ELR (cell line): ENCODE measurements at places on chromosomes 2 and 18.

DNA sequence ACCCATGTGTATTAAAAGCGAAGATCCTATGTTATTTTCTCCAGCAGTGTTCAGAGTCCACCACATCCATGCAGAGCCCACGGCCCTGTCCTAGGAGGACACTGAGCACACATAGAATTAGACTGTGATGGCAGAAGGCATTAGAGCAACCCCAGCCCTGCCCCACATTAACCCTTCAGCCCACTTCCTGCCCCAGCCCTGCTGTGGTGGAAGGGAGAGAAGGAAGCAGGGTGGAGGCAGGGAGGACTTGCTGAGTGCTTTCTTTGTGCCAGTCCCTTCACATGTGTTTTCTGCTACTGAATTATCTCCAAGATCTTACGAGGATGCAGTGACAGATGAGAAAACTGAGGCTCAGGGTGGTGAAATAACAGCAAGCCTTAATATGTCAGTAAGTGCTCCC, 339.0 kb downstream of the SMAD2 start:
- no peak for DNase-seq

GRCh38 chr2:162092008-162092390, 18.0 kb upstream of the DPP4 start:
- DNase-seq, result no peak

GRCh38 chr2:170679607-170680079, 35.5 kb upstream of the SP5 start:
- DNase-seq, result peak; percentile 6

- DNase-seq, result no peak
Measured at GRCh38 chr2:42868874-42869273, 76.5 kb upstream of the HAAO start.

DNA sequence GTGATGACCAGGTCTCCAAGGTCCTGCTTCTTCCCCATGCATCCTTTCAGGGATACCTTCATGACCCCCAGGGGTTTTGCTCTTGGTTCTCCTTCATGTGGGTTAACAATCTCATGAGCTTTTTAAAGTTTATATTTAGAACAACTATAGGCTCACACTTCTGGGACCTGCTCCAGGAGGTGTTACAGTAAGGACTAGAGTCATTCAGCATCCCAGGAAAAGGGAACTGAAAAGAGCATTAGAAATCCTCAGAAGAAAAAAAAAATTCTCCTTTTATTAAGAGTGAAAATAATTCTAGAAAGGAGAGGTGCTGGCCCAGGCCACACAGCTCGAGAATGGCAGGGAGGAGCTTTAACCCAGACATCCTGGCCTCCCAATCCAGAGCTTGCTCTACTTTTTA, 66.5 kb downstream of the SETBP1 start:
- DNase-seq, result no peak

GRCh38 chr2:200274116-200275075, 32.1 kb upstream of the SPATS2L start:
- DNase-seq, result no peak

DNA sequence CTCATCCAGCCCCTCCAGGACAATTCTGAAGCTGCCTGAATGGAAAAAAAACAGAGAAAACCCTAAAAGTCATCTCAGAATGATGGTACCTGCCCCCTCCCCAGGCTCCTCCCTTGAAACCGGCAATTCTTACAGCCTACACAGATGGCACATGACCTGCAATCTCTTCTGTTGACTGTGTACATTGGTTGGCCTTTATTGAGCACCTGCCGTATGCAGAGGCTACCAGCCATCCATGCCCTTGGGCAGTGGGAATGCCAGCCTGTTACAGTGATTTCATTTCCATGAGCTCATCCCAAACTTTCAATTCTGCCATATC, 57.1 kb downstream of the EMX1 start:
- DNase-seq, result no peak

GRCh38 chr18:44393406-44393805, 287.3 kb upstream of the SETBP1 start:
- DNase-seq, result no peak

GRCh38 chr2:45797451-45798230, 146.2 kb downstream of the PRKCE start:
- no peak for DNase-seq

GRCh38 chr18:12087471-12088025, 6.1 kb upstream of the ANKRD62 start:
- no peak for DNase-seq

DNA sequence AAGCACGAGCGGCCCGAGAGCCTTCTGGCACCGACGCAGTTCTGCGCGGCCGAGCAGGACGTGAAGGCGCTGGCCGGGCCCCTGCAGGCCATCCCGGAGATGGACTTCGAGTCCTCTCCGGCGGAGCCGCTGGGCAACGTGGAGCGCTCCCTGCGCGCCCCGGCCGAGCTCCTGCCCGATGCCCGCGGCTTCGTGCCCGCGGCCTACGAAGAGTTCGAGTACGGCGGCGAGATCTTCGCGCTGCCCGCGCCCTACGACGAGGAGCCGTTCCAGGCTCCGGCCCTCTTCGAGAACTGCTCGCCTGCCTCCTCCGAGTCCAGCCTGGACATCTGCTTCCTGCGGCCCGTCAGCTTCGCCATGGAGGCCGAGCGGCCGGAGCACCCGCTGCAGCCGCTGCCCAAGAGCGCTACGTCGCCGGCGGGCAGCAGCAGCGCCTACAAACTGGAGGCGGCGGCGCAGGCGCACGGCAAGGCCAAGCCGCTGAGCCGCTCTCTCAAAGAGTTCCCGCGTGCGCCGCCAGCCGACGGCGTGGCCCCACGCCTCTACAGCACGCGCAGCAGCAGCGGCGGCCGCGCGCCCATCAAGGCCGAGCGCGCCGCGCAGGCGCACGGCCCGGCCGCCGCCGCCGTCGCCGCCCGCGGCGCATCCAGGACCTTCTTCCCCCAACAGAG, 70.4 kb downstream of the ARHGEF33 start:
- peak; percentile 12 for DNase-seq

GRCh38 chr2:27323596-27324285, 844 bp upstream of the MPV17 start:
- no peak for DNase-seq

GRCh38 chr2:66001538-66001937, 433.4 kb upstream of the MEIS1 start:
- no peak for DNase-seq

GRCh38 chr18:80033181-80034067, 810 bp upstream of the RBFA start:
- DNase-seq, result no peak

DNA sequence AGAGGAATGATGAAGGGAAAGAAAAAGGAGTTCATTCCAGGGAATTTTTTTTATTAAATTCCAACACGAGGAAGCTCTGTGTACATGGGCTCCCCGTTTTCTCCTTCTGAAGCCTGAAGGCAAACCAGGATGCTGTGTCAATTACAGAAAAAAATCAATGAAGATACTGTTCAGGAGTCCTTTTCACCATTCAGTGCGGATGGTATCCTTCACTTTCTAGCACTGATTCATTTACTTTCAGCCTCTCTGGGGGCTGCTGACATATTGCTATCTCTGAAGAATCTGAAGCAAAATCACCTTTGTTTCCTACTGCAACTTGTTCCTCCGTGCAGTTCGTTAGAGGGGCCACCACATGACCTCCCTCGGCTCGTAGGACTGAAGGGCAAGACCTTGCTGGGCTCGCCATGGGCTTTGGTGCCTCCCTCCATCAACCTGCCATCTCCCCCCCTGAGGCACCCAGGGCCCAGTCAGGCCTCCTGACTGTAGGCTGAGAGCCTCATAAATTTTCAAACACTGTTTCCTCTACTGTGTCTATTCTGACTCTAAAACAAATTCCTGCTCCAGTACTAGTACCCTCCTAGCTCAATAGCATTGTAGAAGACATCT, 25.5 kb upstream of the ST8SIA3 start:
- DNase-seq, result no peak

DNA sequence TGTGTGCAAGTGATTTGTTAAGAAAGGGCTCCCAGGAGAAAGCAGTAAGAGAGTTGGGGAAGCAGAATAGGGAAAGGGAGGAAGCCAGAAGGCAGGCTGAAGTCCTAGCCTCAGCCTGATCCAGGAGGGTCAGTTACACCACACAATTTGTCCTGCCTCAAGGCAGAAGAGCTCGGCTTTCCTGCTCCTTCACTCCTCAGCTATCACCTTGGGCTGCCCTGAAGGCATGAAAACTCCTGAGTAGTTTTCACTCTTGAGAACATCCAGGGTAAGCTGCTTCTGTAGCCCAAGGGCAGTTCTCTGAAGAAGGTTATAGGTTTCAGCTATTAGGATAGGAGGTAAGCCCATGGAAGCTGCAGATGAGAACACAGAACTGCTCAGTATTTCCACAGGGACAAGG, 47.4 kb upstream of the ANKRD44 start:
- no peak for DNase-seq

GRCh38 chr2:197189426-197190099, 121.0 kb downstream of the ANKRD44 start:
- no peak for DNase-seq

GRCh38 chr2:33215299-33215698, 261.1 kb upstream of the RASGRP3 start:
- peak; percentile 77 for DNase-seq

DNA sequence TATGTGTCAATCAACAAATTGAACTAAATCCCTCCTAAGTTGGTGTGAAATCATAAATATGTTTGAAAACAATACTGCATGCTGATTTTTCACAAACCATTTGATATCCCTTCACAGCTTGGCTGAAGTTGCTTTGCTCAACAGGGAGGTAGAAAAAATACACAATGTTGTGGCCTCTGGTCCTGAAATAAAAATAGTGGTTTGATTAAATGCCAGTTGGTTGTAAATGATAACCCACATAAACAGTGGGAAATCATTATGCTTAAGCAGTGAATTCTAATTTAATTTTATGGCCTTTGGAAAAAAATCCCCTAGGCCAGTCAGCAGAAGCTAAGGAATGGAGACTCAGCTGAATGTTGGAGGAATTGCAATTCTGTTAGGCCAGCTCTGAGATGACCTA, 359.4 kb upstream of the CWC22 start:
- no peak for DNase-seq

DNA sequence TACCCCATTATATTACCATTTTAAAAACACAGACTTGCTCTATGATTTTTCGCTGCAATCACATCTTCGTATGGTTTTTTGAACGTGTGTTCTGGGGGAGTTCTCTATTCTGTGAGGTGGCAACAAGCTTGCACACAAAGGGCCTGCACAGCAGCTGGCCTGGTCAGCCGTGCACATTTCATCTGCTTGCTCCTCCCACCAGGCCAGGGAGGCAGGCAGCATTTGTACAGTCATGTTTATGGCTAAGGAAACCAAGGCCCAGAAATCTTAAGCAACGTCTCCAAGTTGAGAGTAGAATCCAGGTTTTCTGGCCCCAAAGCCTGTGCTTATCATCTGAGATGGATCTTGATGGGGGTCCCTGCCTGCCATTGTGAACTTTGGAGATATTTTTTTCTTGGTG, 106.4 kb upstream of the SMIM21 start:
- no peak for DNase-seq

DNA sequence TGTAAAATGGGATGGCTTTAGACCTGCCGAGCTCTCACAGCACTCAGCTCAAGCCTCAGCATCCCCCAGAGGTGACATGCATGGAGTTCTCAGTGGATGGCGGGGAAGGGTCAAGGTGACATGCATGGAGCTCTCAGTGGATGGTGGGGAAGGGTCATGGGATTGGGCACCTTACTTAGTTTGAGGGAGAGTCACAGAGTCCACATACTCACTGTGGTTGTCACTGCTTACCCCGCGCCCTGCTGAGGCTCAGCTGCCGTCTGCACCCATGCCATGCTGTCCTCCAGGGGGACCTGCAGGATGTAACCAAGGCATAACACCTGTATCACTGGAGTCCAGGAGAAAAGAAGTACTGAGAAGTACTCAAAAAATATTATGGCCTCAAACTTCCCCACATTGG, 112.2 kb upstream of the TPO start:
- DNase-seq, result no peak

DNA sequence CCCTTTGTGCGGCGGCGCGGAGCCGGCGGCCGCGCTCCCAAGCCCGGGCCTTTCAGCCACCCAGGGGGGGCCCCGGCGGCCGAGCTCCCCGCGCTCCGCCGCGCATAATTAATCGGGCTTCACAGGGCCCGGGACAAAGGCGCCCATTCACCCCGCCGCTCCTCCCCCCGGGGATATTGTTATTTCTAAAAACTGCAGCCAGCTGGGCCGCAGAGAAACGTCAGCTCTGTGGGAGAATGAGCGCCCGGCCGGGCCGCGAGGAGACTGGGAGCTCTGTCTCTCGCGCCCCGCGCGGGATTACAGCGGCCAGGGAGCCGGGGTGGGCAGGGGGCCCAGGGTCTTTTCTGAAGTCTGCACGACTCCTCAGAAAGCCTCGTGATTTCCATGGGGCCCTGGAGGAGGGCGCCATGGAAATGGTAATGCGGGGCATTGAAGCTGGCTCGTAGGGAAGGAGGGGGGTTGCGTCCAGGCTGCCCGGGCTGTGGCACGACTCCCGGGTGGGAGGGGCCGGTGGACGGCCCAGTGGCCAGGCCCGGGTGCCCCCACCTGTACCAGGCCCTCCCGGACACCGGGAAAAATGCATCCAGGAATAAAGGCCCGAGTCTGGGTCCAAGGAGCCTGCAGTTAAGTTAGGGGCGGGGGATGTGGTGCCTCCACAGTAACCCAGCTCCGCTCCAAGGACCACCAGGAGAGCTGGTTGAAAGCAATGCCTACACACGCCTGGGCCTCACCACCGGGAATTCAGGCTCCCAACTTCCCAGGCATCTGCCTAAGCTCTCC, 125.3 kb downstream of the ZFP36L2 start:
- DNase-seq, result no peak

- DNase-seq, result no peak
Measured at GRCh38 chr2:71665168-71666093, 212.1 kb downstream of the DYSF start.

DNA sequence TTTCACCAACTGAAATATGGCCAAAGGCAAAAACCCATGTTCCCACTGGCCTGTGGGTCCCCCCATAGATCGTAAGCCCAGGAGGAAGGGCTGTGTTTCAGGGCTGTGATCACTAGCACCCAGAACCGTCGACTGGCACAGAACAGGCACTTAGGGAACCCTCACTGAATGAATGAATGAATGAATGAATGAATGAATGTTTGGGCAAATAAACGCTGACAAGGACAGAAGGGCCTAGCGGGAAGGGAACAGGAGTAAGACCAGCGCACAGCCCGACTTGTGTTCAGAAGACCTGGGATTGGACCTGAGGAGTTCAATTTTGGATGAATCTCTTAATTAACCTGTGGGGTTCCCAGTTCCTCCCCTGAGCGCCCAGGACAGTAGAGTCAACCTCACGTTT, 76.2 kb downstream of the TPO start:
- no peak for DNase-seq

- peak; percentile 39 for DNase-seq
Measured at GRCh38 chr2:62423235-62423634, 82.8 kb downstream of the TMEM17 start.

DNA sequence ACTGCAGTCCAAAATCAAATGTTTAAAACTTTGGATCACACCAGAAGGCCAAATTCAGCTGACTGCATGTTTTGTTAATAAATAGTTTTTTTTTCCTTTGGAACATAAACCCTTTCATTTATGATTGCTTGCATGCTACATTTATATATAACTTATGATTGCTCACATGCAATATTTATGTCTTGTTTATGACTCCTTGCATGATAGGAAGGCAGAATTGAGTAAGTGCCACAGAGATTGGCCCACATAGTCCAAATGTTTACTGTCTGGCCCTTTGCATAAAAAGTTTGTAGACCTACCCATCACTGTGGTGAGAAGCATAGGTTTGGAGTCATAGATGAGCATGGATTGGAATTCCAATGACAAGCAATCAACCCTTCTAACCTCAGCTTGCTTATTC, 30.8 kb downstream of the WDFY1 start:
- peak; percentile 23 for DNase-seq

- DNase-seq, result no peak
Measured at GRCh38 chr2:221493391-221493790, 78.7 kb downstream of the EPHA4 start.
